ENCODE measurements at places on chromosomes 12 and 14.

GRCh38 chr14:22190411-22191191 is 398.4 kb downstream of the DAD1 start:
- H3K27me3 ChIP-seq: no peaks in the 10 kb centered on the region
- H3K4me1 ChIP-seq: no peaks in the 10 kb centered on the region
- H3K36me3 ChIP-seq: no peaks in the 10 kb centered on the region

DNA sequence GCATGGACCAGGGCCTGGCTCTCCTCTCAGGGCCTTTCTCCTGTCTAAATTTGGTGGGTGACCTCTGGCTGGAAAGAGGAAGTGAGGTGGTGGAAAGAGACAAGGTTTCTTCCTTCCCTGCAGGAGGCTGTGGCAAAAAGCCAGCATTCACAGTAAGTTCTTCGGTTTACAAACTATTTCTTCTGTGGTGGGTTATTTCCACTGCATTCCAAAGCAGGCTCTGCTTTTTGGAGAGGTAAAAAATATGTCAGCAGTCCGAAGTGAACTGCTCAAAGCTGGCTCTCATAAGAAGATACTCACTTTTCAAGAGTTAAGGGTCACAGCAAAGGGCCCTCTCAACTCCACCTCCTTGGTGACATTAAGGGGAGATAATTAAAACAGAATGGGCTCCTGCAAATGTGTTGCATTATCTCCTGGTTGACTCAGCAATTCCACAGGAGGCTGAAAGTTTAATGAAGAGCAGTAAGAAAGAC is 48.9 kb upstream of the POC1B start:
- no peak overlapping the region for H3K4me3 ChIP-seq
- H3K36me3 ChIP-seq: no peaks in the 10 kb centered on the region
- no peak overlapping the region for H3K27ac ChIP-seq

DNA sequence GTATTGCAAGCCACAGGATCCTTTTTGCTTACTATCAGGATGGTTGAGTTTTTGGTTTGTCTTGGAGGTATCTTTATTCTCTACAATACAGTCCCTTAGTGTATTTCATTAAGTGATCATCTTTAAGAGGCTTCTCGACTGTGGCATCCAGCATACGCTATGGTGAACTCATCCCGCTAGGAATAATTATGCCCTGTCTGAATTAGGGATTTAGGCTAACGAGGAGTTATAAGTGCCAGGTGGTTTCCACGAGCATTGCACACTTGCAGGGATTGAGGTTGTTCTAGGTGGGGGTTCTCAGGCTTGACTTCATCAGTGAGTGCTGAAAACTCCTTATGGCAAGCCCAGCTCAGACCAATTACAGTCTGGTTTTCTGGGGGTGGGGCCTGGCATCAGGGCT is 37.2 kb upstream of the RBM19 start:
- no peaks in the 10 kb centered on the region for H3K36me3 ChIP-seq
- DNase-seq: no peak
- no peaks in the 10 kb centered on the region for H3K4me1 ChIP-seq
- no peak overlapping the region for H3K27ac ChIP-seq
- H3K27me3 ChIP-seq: no peaks in the 10 kb centered on the region
- no peak overlapping the region for H3K4me3 ChIP-seq

DNA sequence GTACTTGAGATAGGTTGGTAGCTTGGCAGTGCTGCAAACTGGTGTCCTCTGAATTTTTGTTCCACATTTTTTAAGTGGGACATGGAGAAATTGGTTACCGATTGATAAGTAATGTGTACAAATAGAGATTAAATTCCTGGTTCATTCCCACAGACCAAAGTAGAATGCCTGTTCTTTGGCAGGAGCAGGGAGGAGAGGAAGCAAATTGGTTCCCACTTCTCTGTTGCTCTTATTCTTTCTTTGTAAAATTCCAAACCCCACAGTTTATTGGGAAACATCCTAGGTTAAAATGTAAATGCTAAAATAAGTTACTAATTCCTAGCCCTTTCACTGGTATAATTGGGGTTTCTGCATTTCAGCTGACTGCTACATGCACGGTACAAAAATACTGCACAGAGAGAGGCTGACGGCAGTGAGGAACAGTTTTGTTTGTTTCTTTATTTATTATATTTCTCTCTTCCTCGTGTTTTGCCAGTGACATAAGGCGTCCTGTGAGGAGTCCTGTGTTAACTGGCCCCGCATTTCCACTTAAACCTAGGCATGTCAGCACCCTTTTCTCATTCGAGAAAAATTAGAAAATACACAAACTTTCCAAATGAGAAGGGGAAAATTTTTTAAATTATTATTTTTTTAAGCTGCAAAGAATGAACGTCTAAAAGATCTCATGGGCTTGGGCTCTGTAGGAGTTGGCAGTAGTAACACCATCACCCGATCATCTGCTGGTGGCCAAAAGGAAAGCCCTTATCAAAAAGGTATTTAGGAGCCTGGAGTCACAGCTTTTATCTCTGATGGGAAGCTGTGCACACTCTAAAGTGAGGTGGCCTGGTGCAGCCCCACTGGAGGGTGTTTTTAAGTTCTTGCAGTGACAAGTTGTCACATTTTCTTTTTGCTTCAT is 25.4 kb upstream of the BCL7A start:
- H3K36me3 ChIP-seq: no peaks in the 10 kb centered on the region
- no peak overlapping the region for H3K27ac ChIP-seq
- no peak overlapping the region for H3K4me3 ChIP-seq

DNA sequence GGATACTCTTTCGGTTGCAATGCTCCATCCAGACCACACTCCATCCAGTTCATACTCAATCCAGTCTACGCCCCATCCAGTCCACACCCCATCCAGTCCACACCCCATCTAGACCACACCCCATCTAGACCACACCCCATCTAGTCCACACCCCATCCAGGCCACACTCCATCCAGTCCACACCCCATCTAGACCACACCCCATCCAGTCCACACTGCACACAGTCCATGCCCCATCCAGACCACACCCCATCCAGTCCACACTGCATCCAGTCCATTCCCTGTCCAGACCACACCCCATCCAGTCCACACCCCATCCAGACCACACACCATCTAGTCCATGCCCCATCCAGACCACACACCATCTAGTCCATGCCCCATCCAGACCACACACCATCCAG is 116.0 kb upstream of the RTL1 start:
- no peak for DNase-seq
- H3K4me3 ChIP-seq: no peak overlapping the region
- no peak overlapping the region for H3K27ac ChIP-seq
- H3K27me3 ChIP-seq: peaks cover 3% of the 10 kb centered on the region

GRCh38 chr12:96803969-96804368 is 103.1 kb upstream of the NEDD1 start:
- H3K27ac ChIP-seq: no peak overlapping the region
- H3K36me3 ChIP-seq: no peaks in the 10 kb centered on the region
- H3K4me1 ChIP-seq: no peaks in the 10 kb centered on the region
- H3K27me3 ChIP-seq: no peaks in the 10 kb centered on the region
- no peak overlapping the region for H3K4me3 ChIP-seq
